Upper lobe of left lung (tissue), 6 donors: ENCODE measurements at places on chromosomes 12 and 14. TPM values are rescaled to one million over a fixed set of nuclear protein-coding genes. Genes with fewer than 3 reads are reported as not detected.

Gene IFNG-AS1
- 0.37 TPM for total RNA-seq

Gene CMA1
- total RNA-seq = 0.37 TPM

Gene LGMN
- 53.4 TPM for total RNA-seq

Gene GPR132
- total RNA-seq = 3.0 TPM

Gene KRT78
- total RNA-seq = not detected

Gene CAPZA3
- total RNA-seq = not detected

Gene INHBE
- not detected for total RNA-seq

Gene ZNF219
- 97.5 TPM for total RNA-seq

Gene EGLN3
- 11.1 TPM for total RNA-seq

Gene ACRBP
- 3.9 TPM for total RNA-seq

Gene RALGAPA1
- total RNA-seq = 155 TPM

Gene SP1
- 55.5 TPM for total RNA-seq

Gene SUSD6
- total RNA-seq = 88.9 TPM

Gene LDHB
- total RNA-seq = 105 TPM

Gene LRTM2
- not detected for total RNA-seq

Gene RNASE2
- 2.8 TPM for total RNA-seq

Gene CIPC
- total RNA-seq = 32.5 TPM

Gene BHLHE41
- total RNA-seq = 78.6 TPM

Gene B4GALNT3
- 25.9 TPM for total RNA-seq

Gene KLRC3
- total RNA-seq = 1.1 TPM

Gene OTUB2
- total RNA-seq = 1.3 TPM

Gene ST8SIA1
- 3.6 TPM for total RNA-seq

Gene BCL11B
- 1.5 TPM for total RNA-seq

Gene KLHDC1
- total RNA-seq = 4.9 TPM

Gene MAPKAPK5
- 37.9 TPM for total RNA-seq

Gene MMP19
- 25.3 TPM for total RNA-seq

Gene RACGAP1
- total RNA-seq = 19.3 TPM

Gene ASB2
- 0.76 TPM for total RNA-seq

Gene PLXNC1
- 25.4 TPM for total RNA-seq

Gene SDSL
- 16.3 TPM for total RNA-seq

Gene NDRG2
- total RNA-seq = 94.1 TPM

Gene TMTC1
- total RNA-seq = 28.4 TPM

Gene CIROP
- total RNA-seq = not detected

Gene NID2
- 8.0 TPM for total RNA-seq

Gene OASL
- total RNA-seq = 24.2 TPM

Gene DBX2
- total RNA-seq = not detected

Gene LRRC10
- total RNA-seq = not detected

Gene VRTN
- not detected for total RNA-seq

Gene ESPL1
- total RNA-seq = 2.1 TPM

Gene BDKRB2
- total RNA-seq = 1.8 TPM

Gene MMP14
- 99.5 TPM for total RNA-seq

Gene RIMBP2
- 0.44 TPM for total RNA-seq
